ENCODE measurements at places on chromosomes 6 and 20.

DNA sequence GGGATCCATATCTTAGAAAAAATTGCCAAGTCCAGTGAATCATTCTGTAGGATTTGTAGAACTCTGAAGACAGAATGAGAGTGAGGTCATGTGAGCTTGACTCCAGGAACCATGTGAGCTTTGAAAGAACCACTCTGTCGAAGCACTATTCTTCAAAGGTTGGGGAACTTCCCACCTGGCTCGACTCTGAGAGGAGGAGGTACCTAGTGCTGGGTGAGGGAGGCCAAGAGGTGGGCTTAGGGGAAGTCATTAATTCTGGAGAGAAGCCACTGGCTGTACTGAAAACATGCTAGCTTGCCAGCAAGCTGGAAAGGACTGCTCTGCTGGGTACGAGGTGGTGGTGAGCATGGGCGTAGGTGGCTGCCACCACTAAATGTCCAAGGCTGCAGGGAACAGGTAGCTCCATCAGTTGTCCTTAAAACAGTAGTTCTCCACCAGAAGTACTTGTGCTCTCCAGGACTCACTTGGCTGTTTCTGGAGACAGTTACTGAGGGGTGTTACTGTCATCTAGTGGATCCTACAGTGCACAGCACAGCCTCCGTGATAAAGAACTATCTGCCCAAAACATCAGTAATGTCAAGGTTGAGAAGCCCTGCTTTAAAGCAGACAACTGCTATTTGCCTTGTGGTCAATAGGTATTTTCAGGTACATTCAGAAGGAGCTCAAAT, 34.7 kb upstream of the SYNJ2 start:
- DNase-seq: no peak

DNA sequence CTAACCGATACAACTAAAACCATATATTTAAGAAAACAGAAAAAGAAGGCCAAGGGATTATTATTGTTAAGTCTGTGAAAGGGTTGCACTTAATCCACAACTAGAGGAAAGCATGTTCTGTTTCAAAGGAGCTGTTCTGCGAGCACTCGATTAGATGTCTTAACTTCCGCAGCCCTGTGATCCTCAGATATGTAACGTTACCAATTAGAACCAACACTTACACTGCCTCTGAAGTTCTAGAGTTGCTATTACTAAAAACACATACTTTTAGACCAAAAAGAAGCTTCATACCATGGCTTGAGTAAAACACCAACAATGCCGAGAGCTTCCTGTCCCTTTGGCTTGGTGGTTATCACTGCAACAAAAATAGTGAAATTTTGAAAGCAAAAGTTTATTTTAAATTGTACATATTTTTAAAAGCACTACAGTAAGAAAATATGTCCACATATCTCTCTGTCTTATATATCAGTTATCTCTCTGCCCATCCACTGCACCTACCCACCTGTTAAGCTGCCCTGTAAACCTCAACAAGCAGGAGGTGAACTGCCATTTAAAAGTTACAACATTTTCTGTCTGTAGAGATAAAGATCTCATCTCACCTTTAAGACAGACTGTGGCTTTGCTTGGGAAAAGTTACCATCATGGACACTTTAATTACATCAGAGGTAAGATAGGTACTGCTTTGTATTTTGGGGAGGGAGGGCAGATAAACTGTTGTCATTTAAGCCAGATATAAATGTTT, 7.1 kb upstream of the DUSP22 start:
- DNase-seq: no peak

GRCh38 chr6:84605298-84605697, 159.1 kb downstream of the TBX18 start:
- DNase-seq: no peak

DNA sequence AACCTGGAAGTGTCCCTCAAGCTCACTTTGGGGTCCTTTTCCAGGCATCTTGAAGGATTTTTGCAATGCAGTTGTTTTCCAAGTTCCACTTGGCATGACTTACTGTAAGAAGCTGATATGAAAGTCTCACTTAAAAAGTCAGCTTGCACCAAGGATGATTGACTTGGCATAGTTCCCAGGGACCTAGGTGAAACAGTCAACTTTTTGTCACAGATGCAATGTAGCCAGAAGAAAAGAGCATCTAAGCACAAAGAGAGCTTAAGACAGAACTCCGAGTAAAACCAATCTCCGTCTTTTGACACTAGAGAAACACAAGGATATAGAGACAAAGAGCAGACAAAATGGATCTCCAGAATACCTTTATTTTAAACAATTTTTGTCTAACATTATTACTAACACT, 2.6 kb upstream of the ZSCAN12 start:
- DNase-seq: no peak

DNA sequence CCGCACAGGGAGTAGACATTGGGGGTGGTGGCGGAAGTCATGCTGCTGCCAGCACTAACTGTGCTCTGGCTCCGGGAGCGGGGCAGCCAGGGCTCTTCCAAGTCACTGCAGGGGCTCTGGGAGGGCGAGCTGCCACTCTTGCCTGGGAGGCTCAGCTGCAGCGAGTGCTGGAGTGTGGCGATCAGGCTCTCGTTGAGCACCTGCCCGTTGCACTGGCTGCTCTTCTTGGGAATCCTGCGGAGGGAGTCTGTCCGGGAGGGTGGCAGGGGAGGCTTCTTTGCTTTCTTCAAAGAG, 28.0 kb downstream of the HEBP2 start:
- no peak for DNase-seq

DNA sequence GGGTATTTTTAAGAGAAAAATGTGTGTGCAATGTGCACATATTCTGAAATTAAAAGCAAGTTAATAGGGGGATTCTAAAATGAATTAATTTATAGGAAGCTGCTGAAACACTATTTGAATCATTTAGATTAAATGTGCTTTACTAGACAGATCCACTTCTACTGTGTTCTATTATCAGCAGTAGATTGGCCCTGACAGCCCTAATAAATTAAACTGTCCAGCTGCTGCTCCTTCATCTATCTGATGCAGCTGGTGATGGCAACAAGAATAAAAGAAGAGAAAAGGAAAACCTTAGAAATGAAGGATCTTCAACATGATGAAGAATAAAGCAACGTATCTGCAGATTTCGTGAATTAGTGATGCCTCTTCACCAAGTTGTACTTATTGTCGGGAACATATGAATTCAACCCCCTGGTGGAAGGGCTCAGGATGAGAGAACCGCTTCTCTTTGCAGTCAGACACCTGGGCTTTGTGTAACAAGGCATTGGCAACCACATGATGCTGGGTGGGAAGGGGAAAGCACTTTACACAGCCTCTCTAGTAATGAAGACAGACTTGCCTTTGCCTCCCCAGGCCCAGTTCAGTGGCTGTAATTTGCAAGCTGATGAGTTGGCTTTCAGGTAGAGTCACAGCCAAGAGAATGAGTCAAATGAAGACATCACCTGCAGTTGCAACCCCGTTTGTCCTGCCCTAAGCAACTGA, 94.4 kb downstream of the LAMP5 start:
- no peak for DNase-seq

GRCh38 chr6:33430334-33430733, 10.5 kb downstream of the SYNGAP1 start:
- no peak for DNase-seq

- DNase-seq: no peak
These were observed 67.8 kb downstream of the TIAM2 start for GRCh38 chr6:155062866-155063341.

DNA sequence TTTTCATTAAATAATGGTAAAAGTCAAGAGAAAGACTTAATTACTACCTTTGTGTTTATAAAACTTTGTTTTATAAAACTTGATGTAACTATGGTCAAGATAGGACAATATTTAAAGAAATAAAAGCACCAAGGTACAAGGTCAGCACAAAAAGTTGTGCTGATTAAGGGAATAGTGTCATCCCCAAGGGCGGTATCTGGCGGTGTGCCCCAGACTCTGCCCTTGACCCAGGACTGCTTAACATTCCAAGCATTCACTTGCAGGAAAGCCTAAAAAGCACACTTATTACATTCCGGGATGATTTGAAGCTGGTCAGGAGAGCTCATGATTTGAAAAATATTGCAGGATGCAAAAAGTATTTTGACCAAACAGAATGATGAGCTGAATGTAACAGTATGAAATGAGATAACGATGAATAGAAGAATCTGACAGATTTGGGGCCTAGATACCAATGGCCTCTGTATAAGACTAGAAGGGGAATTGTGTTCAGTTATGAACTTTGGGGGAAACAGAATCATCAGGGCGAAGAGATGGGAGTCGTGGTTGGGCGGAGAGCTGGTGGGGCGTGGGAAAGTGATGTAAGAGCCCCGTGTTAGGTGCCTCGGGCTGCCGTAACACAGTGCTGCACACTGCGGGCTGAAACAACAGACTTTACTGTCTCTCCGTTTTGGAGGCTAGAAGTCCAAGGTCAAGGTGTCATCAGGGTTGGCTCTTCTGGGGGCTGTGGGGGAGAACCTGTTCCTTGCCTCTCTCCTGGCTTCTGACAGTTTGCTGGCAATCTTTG, 77.2 kb downstream of the CDC5L start:
- no peak for DNase-seq

DNA sequence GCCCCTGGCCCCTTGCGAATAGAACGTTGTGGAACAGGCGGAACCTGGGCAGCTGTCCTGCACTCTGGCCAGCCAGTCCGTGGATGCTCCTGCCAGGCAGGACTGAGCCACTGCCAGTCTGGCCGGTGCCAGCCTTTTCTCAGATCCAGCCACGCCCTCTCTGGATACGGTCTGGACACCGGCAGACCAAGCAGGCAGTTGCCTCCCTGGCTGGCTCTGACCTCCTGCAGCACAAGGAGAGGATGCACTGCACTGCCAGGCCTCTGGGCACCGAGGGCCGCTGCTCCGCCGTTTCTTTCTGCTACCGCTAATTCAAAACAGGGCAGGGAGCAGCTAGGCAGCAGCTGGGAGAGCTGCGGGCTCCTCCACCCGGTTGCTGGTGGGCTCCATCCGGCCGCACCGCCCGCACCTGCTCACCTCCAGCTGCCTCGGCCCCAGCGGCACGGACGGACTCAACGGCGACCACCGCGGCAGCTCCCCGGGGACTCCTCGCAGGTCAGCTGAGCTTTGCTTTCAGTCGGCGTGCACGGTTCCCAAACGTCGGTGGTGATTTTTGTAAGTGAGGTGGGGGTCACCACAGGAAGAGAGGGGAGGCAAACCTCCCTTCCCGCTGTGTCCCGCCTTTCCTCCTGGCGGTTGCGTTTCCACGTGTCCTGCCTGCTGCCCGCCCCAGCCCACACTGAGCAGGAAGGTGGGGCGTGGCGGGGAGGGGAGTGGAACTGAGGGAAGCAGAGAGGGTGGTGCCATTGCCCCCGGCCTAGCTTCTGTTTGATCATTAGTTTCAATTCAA, 30.3 kb upstream of the AFDN start:
- no peak for DNase-seq

- DNase-seq: no peak
These were observed 31.4 kb downstream of the TMEM181 start for GRCh38 chr6:158591134-158591809.

DNA sequence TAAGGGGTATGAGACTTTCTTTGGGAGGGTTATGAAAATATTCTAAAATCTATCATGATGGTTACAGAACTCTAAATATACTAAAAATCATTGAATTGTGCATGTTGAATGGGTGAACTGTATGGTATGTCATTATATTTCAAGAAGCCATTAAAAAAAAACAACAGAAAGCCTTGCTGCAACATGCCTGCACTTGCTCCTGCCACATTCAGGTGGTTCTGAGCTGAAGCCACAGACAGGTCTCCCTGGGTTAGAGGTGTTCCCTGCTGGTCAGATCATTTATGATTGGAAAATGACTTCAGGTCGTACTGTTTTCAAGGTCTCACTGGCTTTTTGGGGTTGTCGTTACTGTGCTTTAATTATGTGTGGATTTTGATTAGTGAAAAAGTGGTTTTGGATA, 13.3 kb downstream of the GMPR start:
- no peak for DNase-seq

GRCh38 chr6:191487-192312, 100.6 kb upstream of the DUSP22 start:
- DNase-seq: no peak

DNA sequence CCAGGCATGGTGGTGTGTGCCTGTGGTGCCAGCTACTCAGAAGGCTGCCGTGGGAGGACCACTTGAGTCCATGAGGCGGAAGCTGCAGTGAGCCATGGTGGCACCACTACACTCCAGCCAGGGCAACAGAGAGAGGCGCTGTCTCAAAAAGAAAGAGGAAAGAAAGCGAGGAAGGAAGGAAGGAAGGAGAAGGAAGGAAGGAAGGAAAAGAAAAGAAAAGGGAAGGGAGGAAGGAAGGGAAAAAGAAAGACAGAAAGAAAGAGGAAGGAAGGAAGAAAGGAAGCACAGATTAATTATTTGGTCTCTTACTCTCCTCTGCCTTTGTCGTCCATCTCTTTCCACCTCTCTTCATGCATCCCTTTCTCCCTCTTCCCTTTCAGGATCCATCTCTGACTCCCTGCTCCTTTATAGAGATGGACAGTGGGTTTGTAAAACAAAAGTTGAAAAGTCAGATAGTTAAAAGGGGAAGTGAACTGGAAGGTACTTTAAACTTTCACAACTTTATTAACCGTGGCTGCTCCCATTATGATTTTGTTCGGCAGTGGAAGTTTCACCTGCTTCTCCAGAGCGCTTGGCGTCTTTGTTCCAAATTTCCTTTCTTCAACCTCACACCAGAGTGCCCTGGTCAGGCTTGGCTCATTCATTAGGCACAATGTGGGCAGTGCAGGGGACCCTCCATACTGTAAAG, 1.5 kb downstream of the HLA-DQA1 start:
- DNase-seq: no peak

GRCh38 chr20:46188866-46189541, 70.9 kb downstream of the CD40 start:
- DNase-seq: no peak

GRCh38 chr6:91476000-91476399, 889.1 kb upstream of the MAP3K7 start:
- no peak for DNase-seq

DNA sequence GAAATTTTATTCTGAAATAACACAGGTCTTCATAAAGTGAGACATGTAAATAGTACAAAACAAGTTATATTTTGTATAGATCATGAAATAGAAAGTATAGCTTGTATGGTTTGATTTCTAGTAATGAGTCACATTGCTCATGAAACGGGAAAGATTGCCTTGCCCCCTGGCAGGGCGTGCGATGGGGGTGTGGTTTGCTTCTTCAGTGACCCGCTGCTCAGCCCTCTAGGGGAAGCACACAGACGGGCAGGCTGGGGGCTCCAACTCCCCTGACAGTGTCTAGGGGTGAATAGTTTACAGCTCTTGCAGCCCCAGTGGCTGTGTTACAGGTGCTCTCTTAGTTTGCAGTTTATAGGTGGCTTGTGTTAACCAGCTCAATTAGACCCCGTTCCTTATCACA, 170.5 kb upstream of the RGS17 start:
- no peak for DNase-seq
